ENCODE measurements at places on chromosomes 1 and 21.

- peak; percentile 1 for DNase-seq
These were observed 180.7 kb downstream of the KAZN start for GRCh38 chr1:14778898-14779865.

DNA sequence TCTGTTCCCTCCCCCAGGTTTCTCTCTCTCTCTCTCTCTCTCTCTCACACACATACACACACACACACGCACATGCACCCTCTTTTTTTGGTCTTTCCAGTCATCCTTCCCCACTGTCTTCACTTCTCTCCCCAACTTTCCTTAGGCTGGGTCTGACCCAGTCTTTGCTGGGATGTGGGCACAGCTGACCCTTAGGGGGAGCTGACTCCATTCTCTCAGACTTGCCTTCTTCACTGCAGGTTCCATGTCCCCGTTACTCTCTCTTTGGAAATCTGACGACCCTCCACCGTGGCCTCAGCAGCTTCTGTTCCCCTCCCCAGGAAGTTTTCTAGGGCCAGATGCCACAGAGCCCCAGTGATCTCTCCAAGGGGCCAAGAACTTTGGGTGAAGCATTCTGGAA, 2.1 kb downstream of the DISP3 start:
- no peak for DNase-seq

DNA sequence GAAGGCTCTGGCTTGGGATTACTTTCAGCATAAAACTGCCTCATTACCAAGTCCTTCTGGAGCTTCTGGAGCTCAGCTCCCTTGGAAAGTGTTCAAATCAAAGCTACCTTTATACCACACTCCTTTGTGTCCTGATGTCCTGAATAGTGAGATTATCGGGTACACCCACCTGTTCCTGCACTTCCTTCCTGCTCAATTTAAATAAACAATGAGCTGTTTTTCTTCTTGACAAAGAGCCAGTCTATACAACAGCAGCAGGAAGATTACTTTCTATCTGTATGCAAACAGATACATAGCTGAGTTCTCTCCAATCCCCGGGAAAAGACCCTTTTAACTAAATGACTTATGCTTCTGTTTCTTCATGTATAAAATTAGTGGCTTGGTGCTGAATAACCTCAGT, 258.0 kb upstream of the FMN2 start:
- no peak for DNase-seq

DNA sequence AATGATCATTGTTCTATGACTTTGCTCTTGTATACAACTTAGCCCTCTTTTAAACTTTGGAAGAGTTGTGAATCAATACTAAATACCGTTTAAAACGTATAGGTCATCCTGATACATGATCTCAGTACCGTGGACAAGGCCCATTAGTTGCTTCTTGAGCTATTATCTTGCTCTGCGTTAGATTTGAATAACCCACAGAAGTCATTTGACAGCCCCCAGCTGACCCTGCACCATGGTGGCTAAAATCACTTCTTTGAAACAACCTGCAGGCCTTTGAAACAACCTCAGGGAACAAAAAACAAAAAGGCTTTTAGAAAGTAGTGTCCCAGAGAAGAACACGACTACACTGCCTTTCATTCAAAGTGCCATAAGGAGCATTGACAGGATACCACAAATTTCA, 473.0 kb upstream of the ADGRL2 start:
- no peak for DNase-seq

GRCh38 chr1:39065542-39065941, 39.4 kb downstream of the NDUFS5 start:
- no peak for DNase-seq

DNA sequence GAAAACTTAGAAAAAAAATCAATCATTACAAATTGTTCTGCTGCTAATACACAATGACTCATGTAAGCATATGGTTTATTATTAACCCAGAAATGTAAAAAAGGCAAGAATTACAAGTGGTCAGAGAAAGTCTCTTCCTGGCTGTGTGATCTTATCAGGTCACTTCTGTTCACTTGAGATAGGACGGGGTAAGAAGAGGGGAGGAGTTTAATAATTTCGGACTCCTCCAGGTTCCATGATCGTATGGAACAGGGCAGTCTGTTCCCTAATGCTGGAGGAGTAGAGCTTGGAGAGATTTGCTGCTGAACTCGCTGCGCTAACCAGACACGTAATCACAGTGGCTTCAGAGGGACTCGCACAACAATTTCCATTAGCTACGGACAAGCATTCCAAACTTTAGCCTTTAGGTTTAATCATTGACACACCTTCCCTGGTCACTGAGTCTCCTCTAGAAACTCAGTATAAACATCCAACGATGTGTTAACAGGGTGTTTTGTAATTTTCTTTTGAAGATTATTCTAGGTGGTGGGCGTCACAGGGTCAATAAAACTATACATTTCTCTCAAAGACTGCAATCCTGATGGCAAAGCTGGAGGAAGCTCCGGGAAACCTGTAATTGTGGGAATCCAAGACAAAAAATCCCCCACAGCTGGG, 1.3 kb downstream of the CRYZ start:
- DNase-seq = no peak

GRCh38 chr1:183251101-183251958, 65.3 kb downstream of the LAMC2 start:
- DNase-seq = no peak

Data from CD4-positive, alpha-beta T cell treated with Interleukin-4 for 4 hours (primary cell).